ENCODE measurements at places on chromosomes 2 and 18. TPM values are rescaled to one million over a fixed set of nuclear protein-coding genes. Genes with fewer than 3 reads are reported as not detected.

The REG1B gene
- 0.34 TPM for total RNA-seq

The PPM1G gene
- 33.1 TPM for total RNA-seq

- no peak for DNase-seq
Measured at GRCh38 chr2:216425008-216425787, 12.9 kb downstream of the SMARCAL1 start.

DNA sequence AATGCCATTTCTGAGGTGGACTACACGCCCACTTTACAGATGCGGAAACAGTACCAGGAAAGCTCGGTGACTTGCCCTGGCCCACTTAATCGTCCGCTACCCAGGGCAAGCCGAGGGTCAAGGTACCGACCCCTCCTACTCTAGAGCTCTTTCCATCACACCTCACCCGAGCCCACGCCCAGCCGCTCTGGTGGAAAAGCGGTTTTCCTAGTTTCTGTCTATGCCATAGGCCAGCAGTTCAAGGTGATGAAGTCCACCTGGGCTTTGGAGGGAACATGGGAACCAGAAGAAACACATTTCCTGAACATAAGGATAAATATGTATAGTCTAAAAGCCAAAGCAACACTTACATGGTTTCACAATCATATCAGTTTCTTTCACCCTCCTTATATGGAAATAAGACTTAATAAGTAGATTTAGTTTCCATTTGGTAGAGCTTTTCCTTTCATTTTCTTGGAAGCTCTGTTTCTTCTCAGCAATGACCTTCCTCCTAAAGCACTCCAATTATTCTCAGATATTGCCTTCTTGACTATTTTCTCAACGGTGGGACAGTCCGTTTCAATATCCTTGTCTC lies 567 bp downstream of the VWA3B start:
- no peak for DNase-seq

DNA sequence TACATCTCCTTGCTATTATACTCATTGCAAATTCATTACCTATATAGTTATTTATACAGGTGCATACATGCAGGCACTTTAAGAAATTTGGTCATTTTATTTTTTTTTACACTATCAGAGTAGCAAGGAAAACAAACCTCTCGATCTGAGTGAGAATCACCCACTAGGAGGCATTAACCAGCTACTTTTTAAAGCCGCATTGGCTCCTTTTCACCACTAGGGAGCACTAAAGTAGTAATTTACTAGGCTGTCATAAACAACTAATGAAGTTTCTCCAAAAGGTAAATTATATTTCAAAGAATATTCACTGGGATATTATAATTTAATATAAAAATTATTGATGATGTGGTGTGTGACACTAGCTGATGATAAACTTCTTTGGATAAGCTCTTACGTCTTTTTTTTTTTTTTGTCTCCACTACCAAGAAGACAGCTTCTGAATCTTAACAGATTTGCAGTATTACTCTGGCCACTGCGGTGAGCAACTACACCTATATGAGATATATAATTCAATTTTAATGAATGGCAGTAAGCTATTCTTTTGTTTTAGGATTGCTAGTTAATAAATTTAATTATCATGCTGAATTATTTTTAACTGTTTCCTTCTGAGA lies 101.9 kb downstream of the NOL4 start:
- peak; percentile 13 for DNase-seq

- no peak for DNase-seq
Measured at GRCh38 chr2:58207189-58207588, 33.9 kb downstream of the FANCL start.

DNA sequence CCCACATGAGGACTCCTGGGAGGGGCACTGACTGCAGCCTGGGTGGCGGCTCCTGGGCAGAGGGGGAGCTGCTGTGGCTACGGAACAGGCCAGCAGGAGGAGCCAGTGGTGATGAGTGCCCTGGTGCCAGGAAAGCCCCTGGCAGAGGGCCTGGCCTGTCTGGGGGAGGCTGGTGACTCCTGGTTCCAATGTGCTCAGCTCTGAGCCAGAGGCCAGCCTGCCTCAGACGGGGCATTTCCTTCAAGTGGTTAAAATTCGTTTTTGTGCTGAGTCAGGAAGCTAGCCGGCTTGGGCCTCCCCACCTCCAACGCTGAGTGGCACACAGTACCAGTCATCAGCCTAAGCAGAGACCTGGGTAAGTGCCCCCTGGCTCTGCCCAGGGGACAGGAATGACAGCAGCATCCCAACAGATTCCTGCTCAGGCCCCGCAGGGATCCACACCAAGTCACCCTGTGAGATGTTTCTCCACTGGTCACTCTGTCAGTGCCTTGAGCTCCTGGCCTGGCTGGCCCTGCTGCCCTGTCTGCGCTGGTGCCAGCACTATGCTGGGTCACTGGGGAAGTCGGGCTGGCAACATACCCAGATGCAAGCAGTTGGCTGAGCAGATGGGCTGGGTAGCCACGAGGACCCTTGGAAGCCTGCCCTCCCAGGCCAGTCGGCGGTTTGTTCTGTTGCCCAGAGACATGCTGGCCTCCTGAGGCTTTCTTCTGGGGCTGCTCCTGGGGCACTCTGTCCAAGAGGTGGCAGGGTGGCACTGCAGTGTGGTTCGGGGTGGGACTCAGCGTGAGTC lies 7.1 kb upstream of the KLF11 start:
- DNase-seq, result peak; percentile 85

DNA sequence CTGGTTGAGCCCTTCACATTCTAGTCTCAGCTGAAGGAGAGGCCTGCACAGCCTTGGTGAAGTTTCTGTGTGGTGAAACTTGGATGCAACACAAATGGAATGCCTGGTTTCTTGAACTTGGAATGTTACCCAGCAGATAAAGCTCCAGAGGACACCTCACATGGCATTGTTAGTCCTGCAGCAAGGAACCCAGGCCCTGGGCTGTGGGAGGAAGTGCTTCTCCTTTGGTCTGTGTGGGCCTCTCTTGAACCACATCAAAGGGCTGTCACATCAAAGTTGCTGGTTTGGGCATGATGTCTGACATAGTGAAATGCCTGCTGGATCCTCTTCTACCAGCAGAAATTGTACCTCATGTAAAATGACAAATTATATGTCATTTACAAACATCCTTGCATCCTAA lies 198.5 kb downstream of the FHOD3 start:
- no peak for DNase-seq

DNA sequence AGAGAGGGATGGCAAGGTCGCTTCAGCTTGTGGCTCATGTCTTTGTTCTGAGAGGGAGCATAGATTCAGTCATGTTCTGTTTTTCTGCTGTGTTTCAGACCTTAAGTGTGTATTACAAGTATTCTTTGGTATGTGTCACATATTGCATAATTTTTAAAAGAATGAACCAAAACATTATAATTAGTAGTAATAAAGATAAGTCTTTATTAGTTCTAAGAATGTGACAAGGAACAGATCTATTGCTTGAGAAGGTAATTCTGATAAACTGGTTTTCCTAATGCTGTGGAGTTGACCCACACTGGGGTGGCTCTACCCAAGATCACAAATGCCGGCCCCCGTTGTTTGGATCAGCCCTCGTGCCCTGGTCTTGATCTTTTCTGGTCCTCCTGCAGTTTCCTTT lies 124.3 kb upstream of the FOSL2 start:
- DNase-seq, result no peak

DNA sequence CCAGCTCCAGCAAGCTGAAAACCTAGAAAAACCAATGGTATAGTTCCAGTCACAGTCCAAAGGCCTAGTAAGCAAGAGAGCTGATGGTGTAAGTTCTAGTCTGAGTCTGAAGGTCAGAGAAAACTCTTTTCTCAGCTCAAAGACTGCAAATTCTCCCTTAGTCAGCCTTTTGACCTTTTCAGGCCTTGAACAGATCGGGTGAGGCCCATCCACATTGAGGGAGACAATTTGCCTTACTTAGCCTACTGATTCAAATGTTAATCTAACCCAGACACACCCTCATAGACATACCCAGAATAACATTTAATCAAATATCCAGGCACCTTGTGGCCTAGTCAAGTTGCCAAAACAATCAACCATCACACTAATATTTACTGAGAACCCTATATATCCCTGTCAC lies 110.8 kb upstream of the KCNJ3 start:
- DNase-seq, result no peak

Measured in heart left ventricle (tissue), 16 donors.